ENCODE measurements at places on chromosomes 3 and 15.

DNA sequence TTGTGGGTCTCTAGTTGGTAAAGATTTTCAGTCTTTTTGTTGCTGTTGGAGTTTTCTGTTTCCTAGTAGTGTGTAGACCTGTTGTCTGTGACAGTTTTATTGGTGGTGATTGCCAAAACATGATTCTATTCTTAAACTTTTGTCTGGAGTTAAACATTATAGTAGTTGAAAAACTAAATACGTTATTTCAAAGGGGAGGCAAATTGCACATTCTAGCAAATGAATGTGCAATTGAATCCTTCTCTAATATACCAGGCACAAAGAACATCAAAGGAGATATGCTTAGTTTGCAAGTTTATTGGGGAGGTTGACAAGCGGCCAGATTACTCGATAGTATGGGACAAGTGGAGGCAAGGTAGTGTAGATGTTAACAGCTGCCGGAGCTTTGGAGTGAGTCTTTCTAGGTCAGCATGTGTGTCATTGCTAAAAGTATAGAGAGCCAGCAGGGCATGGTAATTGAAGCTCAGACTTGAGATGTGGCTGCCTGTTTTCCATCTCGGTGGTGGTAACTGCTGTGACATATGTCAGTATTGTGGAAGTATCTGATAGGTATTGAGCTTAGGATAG lies 20.6 kb downstream of the CHD2 start:
- DNase-seq: no peak

DNA sequence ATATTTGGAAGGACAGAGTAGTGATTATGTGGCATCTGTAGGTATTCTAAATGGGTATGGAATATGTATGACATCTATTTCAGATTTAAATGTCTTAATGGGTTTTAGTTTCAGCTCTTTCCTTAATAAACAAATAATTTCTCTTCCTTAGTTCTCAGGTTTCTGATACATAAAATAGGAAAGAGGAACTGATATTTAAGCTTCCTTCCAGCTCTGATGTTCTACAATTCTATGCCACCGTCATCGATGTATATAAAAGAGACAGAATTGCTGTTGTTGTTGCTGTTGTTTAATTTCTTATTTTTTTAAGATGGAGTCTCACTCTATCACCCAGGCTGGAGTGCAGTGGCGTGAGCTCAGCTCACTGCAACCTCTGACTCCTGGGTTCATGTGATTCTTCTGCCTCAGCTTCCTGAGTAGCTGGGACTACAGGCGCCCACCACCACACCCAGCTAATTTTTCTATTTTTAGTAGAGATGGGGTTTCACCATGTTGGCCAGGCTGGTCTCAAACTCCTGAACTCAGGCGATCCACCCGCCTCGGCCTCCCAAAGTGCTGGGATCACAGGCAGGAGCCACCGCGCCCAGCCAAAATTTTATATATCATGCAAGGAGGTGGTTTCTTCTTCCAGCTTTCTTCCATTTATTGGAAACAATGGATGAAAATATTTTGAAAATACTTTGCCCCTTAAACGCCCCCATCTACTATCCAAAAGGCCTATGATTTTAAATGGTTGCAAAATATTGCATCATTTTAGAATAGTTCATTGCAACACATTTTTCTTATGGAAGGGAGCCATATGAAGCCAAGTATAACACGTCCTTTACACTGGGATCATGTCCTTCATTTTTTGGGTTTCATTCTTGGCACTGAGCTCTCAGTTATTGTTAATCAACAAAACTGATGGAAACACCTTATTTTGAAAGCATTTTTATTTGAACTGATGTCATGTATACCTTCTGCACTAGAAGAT lies 13.9 kb upstream of the C15orf61 start:
- DNase-seq: no peak

- no peak for DNase-seq
These were observed 89.3 kb upstream of the DGKG start for GRCh38 chr3:186451371-186451770.

GRCh38 chr3:65758876-65759598 lies 279.7 kb downstream of the MAGI1 start:
- no peak for DNase-seq

GRCh38 chr15:62546628-62547027 lies 381.5 kb upstream of the C2CD4B start:
- DNase-seq: no peak

DNA sequence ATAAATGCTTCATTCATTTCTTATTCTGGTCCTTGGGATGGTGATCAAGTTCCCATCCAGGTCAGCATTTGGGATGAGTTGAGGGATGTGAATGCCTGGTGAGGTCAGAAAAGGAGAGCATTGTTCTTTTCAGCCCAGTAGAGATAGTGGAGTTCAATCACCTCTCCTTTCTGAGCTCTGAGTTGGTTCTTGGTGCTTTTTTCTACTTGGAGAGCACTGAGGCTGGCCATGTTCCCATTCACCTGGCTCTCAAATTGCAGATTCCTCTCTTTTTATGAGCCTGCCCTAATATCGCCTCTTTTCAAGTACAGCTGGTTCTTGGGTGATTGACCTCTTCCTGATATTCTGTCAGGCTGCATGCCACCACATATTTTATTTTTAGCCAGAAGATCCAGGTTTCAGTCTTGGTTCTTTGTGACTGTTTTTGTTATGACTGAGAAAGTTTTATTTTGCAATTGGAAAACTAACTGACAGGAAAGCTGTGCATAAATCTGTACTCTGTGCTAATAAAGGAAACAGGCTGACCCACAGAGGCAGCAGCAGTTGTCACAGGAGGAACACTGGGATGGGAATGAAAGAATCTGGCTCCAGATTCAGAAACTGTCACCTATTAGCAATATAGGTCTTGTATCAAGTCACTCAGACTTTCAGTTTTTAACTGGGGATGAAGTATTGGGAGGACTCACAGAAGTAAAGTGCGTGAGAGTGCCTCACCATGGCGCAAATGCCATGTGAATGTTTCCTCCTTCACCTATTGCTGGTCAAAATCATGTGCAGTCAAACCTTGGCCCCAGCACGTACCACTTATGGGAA lies 10.7 kb downstream of the AQP9 start:
- DNase-seq: no peak

- DNase-seq: no peak
These were observed 243.6 kb downstream of the EDEM1 start for GRCh38 chr3:5431146-5431545.

GRCh38 chr3:172031996-172032395 lies 7.4 kb upstream of the FNDC3B start:
- DNase-seq: no peak

DNA sequence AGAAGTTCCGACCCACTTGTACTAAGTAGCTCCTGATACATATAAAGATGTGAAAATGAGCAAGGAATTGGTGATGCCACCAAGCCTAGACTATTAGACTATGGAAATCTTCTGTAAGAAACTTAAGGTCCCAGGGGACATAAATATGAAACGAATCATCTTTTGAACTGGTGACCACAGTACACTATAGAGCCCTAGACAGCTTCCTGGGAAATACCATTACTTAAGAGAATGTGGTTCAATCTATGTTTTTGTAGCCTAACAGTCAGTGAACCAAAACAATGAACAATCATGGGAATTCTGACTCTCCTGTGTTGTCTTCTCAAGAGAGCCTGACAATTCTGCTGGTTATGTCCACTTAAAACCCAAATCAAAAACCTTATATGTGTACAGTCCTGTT lies 191.6 kb downstream of the GREM1 start:
- no peak for DNase-seq

- DNase-seq: no peak
These were observed 2.0 kb upstream of the IL20RB start for GRCh38 chr3:136955813-136956212.

- DNase-seq: no peak
These were observed 862.6 kb downstream of the AGBL1 start for GRCh38 chr15:86942285-86942684.

DNA sequence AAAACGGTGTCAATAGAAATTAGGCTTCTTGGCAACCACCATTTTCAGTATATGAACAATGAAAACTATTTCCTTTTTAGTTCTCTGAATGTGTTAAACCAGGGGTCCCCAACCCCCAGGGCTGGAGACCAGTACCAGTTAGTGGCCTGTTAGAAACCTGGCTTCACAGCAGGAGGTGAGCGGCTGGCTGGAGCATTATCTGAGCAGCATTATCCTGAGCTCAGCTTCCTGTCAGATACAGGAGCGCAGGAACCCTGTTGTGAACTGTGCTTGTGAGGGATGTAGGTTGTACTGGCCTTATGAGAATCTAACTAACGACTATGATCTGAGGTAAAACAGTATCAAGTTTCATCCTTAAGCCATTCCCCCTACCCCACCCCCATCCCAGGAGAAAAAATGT lies 328.7 kb downstream of the ZBBX start:
- no peak for DNase-seq

DNA sequence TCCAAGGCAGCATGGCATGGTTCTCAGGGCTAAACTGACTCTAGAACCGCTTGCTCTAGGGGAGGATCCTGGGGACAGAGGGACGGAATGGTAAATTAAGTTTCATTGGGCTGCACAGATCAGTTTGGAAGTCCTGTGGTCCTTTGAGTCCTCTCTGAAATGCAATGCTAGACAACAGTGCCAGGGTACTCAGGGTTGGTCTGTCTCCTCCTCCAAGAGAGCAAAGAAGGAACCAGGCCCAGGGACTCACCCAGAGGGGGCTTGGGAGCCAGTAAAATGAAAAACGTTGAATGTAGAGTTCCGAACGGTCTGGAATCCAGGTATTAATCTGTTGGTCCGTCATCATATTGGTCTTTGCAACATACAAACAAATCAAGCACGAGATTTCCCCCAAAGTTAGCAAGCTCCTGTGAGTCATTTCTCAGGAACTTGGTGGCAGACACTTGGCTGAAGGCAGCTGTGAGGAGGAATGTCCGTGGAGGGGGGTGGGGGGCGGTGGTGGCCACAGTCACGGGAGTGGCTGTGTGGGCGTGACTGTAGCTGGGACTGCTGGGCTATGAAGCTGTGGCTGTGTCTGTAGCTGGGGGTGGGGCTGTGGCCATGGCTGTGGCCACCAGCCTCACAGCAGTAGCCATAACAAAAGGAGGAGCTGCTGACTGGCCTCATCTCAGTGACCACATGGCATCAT lies 361.0 kb downstream of the SHQ1 start:
- no peak for DNase-seq

DNA sequence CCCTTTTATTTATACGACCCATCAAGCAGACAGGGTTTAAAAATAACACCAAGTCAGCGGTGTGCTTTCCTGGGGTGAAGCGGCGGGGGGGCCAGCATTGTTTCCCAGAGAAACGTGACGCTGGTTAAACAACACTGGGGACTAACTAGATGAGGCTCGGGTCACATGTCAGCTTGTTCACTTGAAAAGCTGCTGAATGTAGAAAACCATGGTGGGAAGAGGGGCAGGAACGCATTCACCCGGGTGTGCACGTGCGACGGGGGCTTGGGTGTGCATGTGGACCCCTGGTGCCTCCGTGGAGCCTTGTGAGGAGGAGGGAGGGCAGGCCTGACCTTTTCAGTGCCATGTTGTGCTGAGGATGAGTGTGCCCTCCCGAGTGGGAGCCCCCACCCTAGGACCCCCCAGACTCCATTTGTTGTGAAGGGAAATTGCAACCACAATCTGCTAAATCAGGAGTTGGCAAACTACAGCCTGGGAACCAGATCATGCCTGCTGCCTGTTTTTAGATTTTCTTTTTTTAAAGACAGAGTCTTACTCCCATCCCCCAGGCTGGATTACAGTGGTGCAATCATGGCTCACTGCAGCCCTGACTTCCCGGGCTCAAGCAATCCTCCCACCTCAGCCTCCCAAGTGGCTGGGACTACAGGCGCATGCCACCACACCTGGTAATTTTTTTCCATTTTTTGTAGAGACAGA lies 70.4 kb upstream of the CMTM7 start:
- no peak for DNase-seq
